ENCODE measurements at places on chromosomes 13 and 19.
A peak's percentile ranks its signal among the peaks of the same experiment; 100 is the strongest.

- DNase-seq: no peak
Observed at GRCh38 chr13:50548586-50548985, 294.9 kb downstream of the DLEU7 start.

DNA sequence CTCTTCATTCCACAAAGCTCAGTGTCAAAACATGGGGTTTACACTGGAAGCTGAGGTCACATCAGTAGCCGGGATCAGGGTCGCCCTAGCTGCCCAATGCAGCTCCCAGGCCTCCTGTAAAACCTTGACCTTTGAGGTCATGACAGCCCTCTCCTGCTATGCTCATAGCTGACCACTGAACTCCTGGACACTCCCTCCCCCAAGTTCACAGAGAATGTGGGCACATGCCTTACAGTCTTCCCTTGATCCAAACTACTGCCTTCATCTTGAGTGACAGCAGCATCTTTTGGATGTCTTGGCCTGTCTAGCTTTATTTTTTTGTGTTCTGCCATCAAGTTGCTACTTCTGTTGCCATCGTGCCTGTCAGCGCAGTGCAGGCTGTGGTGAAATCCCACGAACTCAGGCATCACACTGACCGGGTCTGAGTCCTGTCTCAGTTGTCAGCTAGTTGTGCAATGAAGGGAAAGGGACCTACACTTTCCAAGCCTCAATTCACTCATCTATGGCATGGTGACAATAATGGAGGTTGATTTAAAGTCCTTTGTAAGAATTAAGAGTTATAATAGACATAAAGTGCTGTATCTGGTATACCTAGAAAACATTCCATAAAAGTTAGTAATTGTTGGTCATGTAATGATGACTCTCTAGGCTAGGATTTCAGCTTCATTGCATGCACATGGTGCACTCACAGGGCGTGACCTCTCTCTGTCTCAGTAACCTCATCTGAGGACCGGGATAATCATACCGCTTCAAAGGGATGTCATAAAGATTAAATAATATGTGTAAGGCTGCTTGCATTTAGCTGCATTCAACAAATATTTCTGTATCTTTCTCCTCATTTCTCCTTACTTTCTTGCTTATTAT is 16.4 kb upstream of the ALOX5AP start:
- DNase-seq: peak; percentile 76

DNA sequence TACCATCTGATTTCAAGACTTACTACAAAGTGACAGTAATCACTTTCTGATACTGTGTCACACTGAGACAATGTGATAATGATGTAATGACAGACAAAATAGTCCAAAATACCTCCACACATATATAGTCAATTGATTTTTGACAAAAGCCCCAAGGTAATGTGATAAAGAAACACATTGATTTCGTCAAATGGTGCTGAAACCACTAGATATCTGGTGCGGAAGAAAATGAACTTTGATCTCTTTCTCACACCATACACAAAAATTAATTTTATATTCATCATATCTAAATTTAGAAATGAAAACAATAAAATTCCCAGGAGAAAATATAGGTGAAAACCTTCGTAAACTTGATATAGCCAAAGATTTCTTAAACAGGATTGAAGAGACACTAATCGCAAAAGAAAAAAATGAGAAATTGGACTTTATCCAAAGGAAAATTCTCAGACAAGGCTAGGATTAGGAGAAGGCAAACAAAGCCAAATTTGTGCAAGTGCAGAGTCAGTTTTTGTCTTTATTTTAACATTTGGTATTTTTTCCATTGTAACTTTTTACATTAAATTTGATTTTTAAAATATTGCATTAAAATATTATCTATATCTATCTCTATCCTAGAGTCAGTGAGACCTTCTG is 739.9 kb downstream of the DIAPH3 start:
- DNase-seq: no peak

GRCh38 chr13:90690458-90691080 is 656.9 kb upstream of the MIR17HG start:
- DNase-seq: no peak

GRCh38 chr19:49666120-49666444 is 349 bp downstream of the BCL2L12 start:
- no peak for DNase-seq

DNA sequence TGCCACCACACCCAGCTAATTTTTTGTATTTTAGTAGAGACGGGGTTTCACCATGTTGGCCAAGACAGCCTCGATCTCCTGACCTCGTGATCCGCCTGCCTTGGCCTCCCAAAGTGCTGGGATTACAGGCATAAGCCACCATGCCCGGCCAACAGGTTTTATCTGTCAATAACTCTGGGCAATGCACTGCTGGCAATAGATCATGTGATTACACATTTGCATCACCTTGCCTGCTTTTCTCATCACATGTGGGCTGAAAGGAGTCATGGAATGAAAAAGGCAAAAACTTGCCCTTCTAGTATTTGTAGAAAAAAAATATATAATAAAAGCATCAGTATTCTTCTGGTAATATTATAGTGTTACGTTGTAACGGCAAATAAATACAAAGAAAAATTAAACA is 164.5 kb downstream of the NHLRC3 start:
- no peak for DNase-seq

GRCh38 chr19:8631425-8631819 is 989 bp downstream of the NFILZ start:
- no peak for DNase-seq

- DNase-seq: peak; percentile 96
Observed at GRCh38 chr13:46354156-46355087, 32.6 kb downstream of the RUBCNL start.

GRCh38 chr19:2282062-2282861 is at the start of gene PEAK3:
TSS of gene PEAK3 (minus strand) at chr19:2282175. CDS start at chr19:2280931, 1,244 bp downstream.
- DNase-seq: no peak

GRCh38 chr19:6020972-6021805 is 43.2 kb upstream of the RANBP3 start:
- no peak for DNase-seq

GRCh38 chr13:112873851-112874750 is 94.9 kb upstream of the MCF2L start:
- peak; percentile 29 for DNase-seq

DNA sequence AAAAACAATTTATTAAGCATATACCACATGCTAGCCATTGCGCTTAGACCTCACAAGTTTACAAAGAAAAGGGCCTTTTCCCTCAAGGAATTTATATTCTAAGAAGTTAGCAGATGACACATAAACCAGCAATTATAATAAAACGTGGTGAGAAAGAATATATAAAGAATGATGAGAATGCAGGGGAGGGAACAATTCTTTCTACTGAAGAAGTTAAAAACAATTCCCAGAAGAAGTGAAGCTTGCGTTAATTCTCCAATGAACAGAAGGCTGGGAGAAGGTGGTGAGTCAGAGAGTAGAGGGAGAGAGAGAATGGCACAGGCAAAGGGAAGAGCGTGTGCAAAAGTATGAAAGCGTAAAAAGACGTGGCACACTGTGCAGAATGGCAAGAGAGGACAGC is 69.5 kb upstream of the ZDHHC20 start:
- peak; percentile 13 for DNase-seq

- DNase-seq: peak; percentile 49
Observed at GRCh38 chr19:12676384-12676792, 5.3 kb downstream of the DHPS start.

GRCh38 chr19:38739440-38740256 is 4.6 kb downstream of the CAPN12 start:
- no peak for DNase-seq

- no peak for DNase-seq
Observed at GRCh38 chr13:91767651-91768050, 369.2 kb downstream of the GPC5 start.

DNA sequence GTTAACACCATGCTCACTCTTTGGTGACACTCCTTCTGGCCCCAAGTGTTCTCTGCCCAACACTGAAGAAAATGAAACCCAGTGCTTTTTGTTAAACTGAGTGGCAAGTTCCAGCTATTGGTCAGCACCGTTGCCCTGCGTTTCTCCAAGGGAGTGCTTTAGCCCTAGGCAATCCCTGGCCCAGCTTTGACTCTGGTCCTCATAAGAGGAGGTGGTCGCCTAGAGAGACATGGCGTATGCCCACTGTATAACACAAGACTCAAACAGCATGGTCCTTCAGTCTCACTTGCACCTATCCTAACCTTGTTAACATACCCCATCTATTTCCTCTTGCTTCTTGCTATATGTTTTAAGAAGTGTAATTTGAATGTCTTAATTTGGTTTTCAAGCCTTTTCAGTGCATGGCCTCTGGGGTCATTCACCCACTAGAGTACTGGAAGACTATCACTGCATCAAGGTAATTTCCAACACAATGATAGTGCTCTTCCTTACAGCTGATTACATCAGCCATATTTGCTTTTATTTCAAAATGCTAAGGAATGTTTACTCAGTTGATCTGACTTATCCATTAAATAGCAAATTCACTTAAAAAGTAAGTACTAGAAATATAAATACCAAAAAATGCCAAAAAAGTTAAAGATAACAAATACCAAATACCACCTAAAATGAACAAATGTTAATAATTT is 190.5 kb upstream of the SOX21 start:
- DNase-seq: no peak

DNA sequence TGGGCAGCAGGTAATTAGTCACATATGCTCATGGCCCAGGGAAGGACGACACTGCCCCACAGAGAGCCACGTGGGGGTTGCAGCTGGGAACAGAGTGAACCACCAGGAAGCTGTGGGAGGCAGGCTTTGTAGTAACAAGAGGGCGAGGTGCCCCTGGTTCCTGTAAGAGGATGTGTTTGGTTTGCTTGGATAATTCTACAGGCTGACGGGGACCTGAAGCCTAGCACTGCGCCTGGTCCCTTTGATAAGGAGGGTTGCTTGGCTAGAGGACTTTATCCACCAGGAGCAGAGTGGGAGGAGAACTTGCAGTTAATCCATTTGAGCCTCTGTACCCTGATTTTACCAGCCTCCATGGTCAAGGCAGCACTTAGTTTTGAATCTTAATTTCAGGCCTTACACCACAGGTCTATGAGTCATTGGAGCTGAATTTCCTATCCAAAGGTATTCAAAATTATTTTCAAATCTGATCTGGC is 67.4 kb upstream of the CLDN10 start:
- no peak for DNase-seq

DNA sequence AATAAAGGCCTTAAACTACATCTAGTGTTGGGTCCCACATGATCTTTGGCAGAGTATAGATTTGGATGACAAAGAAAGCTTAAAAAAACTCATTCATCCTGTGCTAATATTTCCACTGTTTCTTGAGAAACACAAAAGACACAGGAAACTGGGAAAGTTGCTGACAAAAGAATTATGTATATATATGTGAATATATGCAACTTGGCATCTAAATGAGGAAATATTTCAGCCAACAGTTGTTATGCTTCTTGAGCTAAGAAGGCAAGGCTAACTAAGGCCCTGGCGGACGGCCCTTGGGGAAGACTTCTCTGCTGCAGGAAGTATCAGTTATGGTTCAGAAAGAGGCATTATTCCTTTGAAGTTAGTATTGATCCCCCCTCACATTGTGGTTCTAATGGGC is 491.8 kb downstream of the DIAPH3 start:
- DNase-seq: no peak

GRCh38 chr19:5079071-5079774 is 110.3 kb downstream of the KDM4B start:
- no peak for DNase-seq

DNA sequence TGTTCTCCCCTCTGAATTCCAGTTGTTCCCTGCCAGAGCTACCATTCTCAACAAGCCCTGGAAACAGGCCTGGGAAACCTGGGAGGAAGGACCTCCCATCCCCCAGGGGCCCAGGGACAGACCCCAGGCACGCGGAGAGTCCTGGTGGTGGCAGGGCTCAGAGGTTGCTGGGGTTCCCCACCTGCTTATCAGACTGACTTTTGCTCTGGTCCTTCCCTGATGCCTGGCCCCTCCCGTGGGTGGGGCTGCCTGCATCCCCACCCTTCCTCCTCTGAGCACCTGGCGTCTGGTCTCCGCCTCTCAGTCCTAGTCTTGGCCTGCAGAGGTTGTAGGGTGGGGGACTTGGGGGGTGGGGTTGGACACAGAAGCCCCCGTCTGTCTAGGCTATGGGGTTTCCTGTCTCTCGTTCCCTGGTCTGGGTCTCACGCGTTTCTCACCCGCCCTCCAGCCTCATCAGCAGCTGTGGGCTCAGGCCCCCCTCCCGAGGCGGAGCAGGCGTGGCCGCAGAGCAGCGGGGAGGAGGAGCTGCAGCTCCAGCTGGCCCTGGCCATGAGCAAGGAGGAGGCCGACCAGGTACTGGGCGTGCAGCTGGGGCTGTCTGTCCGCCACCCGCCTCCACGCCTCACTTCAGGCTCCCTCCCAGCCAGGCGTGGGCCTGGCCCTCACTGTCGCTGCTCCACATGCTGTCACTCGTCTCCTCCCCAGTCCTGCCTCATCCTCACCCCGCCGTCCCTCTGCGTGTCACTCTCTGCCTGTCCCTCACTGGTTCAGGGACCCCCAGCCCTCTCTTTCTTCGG is 13.6 kb downstream of the EPN1 start:
- DNase-seq: no peak

- DNase-seq: no peak
Observed at GRCh38 chr13:98315902-98316301, 138.8 kb upstream of the RNF113B start.

DNA sequence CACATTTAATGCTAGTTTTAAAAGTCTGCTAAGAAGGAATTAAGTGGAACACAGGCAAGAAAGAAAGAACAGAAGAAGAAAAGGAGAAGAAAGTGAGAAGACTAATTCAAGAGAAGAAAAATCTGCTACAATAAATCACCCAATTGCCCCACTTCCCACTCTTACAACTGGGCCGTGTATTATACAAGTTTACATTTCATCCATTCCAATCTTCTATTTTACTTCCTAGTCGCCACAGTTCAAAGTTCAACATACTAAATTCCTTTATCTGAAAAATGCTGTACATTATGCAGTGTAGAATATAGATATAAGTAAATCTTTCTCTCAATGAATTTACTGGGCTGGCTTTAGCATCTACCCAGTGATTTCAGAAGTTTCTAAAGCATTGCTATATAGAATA is 328.2 kb downstream of the DIAPH3 start:
- no peak for DNase-seq

DNA sequence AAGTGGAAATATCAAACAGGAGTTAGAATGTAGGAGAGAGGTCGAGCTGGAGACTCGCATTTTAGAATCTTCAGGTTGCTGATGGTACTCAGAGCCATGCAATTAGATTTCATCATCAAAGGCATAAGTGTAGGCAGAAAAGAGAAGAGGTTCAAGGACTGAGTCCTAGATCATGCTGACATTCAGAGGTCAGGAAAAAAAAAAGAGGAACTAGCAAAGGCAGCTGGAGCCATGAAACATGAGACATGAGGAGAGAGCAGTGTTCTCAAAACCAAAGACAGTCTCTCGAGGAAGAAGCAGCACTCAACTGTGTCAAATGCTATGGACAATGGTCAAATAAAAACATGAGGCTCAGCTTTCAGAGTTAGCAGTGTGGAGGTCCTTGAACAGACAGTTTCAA is 12.4 kb upstream of the TPP2 start:
- no peak for DNase-seq
